NCI-H1092 (cell line): ENCODE measurements at places on chromosomes 5 and 9.

- DNase-seq, result no peak
Measured at GRCh38 chr5:54187694-54188093, 122.7 kb downstream of the ARL15 start.

- DNase-seq, result no peak
Measured at GRCh38 chr9:137178201-137178938, 6.5 kb upstream of the TMEM210 start.

DNA sequence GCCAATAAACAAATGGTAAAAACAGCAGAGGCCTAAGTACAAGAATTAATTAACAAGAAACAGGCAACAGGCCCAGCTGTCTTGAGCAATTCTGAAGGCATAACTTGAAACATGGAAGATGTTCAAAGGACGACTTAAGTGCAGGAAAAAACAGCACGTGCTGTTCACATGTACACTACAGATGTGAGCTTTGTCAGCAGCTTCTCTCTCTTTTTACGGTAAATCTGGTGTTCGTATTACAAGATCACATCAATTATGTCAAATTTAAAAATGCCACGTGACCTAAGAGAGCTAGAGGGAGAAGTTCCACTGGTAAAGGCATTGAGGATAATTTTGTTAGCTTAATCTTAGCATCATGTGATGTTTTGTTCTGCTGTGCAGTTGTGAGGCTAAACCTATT lies 281.1 kb downstream of the PSAT1 start:
- DNase-seq, result no peak

- no peak for DNase-seq
Measured at GRCh38 chr5:66609615-66610014, 13.4 kb downstream of the MAST4 start.

GRCh38 chr9:95634114-95634513 lies 117.3 kb upstream of the PTCH1 start:
- no peak for DNase-seq

GRCh38 chr5:176846335-176847140 lies 36.2 kb downstream of the UNC5A start:
- DNase-seq, result no peak

DNA sequence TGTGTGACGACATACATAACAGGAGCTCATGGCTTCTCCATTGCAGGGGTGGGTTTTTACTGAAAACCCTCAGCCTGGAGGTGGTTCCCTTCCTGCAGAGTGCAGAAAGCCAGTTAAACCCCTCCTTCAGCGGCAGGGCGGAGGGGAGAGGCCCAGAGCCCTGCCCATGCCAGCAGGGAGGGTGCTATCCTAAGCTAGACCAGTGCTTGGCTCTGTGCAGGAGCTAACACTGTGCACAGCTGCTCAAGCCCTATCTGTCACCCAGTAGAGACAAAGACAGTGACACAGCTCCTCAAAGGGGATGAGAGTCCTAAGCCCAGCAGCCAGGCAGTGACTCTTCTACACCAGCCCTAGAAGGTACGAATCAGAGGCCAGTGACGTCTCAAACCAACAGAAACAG lies 70.0 kb upstream of the ZSWIM6 start:
- no peak for DNase-seq

- no peak for DNase-seq
Measured at GRCh38 chr5:161641444-161641843, 44.1 kb upstream of the GABRA6 start.

DNA sequence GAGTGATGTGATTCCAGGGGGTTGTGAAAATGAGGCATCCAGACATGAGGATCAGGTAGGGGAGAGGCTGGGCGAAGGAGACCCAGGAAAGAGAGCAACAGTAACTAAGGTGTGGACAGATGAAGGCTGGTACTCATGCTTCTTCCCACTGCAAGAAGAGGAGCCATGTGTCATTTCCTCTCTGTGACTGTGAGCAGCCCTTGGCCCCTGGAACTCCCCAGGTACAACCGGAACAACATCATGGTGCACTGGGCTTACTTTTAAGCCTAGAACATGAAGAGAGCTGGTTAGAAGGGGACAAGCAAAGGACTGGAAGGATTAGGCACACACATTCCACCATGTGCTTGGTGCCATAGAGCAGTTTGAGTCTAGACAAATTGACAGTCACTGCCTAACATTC lies 10.9 kb upstream of the IL12B start:
- DNase-seq, result no peak

DNA sequence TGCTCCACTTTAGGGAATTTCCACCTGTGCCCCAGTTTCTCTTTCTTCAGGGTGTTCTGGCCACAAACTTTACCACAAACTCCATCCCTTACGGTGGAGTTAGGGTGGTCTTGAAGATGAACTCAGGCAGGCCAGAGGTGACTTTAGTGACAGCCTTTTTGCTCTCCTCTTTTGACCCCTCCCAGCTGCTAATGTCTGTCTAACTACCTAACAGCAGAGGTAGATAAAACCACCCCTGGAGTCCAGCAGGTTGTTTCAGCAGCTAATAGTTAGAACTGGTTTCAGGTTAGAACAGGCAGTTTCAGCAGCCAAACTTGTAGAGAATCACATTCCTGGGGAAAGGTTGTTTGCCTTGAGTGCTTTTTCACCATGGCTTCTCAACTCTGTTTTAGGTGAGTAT lies 971.3 kb upstream of the CDH18 start:
- DNase-seq, result no peak

GRCh38 chr5:154771383-154771901 lies 16.3 kb downstream of the LARP1 start:
- DNase-seq, result no peak

GRCh38 chr5:167217097-167217743 lies 1074.2 kb upstream of the WWC1 start:
- no peak for DNase-seq

DNA sequence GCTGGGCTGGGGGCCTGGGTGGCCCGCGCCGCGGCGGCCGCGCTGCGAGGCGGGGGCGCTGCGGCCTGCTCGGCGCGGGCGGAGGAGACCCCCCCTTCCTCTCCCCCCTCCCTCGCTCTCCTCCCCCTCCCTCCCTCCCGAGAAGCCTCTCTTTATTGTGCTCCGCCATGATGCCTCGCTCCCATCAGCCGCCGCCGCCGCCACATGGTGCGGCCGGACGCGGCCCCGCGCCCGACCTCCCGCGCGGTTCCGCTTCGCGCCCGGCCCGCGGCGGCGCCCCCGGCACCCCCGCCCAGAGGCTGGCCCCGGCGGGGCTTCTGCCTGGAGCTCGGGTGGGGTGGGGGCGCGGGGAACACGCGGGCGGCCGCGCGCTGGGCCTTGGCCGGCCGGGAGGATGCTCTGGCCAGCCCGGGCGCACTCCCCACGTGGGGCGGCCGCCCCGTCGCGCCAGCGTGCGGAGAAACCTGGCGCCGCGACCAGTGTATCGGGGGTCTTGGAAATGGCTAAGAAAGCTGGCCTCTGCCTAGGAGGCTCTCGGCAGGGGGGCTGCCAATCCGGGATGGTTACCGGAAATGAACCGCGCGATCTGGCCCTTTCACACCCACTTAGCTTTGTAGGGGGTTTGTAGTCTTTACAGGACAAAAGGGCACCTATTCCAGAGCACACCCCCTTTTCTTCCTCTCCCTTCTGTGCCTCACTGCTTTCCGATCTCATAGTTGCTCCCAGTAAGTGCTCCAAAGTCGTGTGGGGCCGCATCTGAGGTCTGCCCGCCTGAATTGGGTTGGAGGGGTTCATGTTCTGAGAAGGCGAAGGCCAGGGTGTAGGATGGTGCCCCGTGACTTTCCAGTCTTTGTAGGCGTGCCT lies 1.0 kb downstream of the SET start:
- peak; percentile 11 for DNase-seq

- no peak for DNase-seq
Measured at GRCh38 chr9:136194540-136194939, 10.4 kb downstream of the LHX3 start.

DNA sequence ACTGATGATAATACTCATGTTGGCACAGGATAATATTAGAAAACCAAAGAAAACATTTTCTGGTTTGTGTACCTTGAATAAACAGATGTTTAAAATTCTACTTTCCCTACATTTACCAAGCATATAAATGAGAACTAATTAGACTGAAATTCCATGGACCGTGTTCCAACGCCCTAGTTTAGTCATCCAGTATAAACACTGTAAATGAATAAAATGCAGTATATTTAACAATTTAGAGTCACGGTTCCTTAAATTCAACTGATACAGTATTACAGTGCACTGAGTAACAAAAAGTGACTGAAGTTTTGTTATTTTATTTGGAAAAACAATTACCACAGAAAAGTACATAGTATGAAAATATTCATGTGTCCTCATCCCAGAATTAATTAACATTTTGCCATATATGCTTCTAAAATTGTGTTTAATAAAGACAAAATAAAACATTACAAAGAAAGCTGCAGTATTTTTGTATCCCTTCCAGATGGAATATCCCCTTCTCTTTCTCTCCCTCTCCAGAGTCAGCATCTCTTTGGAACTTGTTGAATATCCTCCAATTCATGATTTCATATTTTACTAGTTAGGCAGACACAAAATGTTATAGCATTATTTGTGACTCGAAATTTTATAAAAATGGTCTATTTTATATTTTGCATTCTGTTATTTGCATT lies 112.5 kb downstream of the HMHB1 start:
- no peak for DNase-seq

- DNase-seq, result no peak
Measured at GRCh38 chr5:75433814-75434506, 77.5 kb downstream of the CERT1 start.

- DNase-seq, result no peak
Measured at GRCh38 chr5:154394307-154394706, 51.5 kb upstream of the SAP30L start.

DNA sequence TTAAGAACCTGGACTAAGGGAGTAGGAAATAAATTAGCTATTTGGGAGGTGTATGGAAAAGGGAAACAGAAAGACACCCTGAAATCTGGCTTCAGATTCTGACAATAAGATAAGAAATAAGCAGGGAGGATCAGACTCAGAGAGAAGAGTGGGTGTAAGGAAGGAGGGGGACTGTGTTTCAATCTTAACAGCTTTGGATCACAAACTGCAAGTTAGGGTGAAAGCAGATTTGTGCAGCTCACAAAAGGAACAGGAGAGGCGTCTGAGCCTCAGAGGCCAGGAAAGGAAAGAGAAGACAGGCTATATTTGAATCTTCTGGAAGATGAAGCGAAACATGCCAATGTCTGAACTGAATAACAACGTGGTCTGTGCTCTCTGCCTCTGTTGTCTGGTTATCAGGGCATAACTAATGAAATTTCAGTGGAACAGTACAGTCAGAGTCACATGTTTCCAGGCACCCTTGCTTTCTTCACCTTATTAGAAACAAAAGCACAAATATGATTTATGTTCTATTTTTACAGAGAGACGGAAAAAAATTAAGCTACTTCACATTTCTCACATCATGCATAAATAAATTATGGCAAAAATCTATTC lies 26.6 kb downstream of the SGTB start:
- no peak for DNase-seq
